ENCODE measurements at places on chromosomes 2 and 18.

- DNase-seq: no peak
These were observed 251.7 kb upstream of the PXDN start for GRCh38 chr2:1995987-1996386.

DNA sequence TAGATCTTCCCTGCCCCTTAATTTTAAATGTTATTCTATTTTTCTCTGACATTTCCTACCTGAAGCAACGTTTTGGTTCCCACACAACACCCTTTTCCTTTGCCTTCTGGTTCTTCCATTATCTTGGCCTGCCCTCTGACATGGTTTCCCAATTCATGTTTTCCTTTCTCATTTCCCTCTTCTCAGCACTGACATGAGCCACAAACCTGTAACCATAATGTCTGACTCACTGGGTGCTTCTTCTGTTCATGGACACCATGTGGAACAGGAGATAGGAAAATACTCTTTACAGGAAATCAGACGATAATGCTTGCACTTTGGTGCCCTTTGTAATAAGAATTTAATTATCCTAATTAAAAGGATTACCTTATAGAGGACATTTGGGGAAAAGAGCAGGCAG, 142.0 kb downstream of the ZEB2 start:
- no peak for DNase-seq

- no peak for DNase-seq
These were observed 339.4 kb downstream of the GRB14 start for GRCh38 chr2:164281896-164282295.

DNA sequence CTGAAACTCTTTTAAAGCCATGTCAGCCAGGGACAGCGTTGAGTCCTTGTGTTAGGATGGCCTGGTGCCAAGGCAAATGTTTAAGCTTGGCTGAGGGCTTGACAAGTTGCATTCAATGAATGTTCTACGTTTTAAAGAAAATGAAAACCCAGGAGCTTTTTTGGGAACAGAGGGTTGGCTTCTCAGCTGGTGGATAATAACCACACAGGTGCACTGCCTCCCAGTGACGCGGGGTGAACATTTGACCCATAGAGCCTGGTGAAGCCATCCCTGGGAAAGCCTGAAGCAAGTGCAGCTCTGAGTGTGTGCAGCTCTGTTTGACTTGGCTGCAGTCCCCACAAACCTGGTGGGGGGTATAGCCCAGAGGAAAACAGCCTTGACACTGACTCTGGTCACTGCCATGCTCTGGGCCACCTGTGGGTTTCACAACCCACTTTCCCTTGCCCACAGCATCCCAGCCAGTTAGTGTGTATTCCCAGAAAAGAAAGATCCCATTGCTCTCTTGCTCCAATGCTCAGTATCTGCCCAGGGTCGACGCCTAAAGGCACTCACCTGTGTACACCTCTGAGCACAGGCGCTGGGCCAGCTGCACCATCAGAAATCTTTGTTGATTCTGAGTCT, 874.9 kb downstream of the RNF144A start:
- no peak for DNase-seq

GRCh38 chr2:128422571-128422970, 103.9 kb upstream of the HS6ST1 start:
- DNase-seq: no peak

Data from renal cortex interstitium (tissue), 15 donors.